ENCODE measurements at places on chromosomes 11 and 22. TPM values are rescaled to one million over a fixed set of nuclear protein-coding genes. Genes with fewer than 3 reads are reported as not detected.

The SLC22A25 gene
- not detected for total RNA-seq

The KCNJ5 gene
- total RNA-seq, result not detected

The NLRP10 gene
- total RNA-seq, result not detected

- no peak for DNase-seq
Observed at GRCh38 chr11:118239509-118240205, 12.5 kb downstream of the MPZL3 start.

The CD248 gene
- not detected for total RNA-seq

- DNase-seq, result no peak
Observed at GRCh38 chr22:29539105-29539504, 14.5 kb downstream of the THOC5 start.

The INS gene
- not detected for total RNA-seq

Data from G401 (cell line).